ENCODE measurements at places on chromosomes 7 and 10. TPM values are rescaled to one million over a fixed set of nuclear protein-coding genes. Genes with fewer than 3 reads are reported as not detected.

- no peaks in the 10 kb centered on the region for H3K4me1 ChIP-seq
- H3K36me3 ChIP-seq = no peaks in the 10 kb centered on the region
- no peak for DNase-seq
- H3K4me3 ChIP-seq = no peak overlapping the region
Observed at GRCh38 chr10:130242513-130242912, 106.3 kb downstream of the GLRX3 start.

GRCh38 chr10:128064970-128065580 is 61.1 kb downstream of the MKI67 start:
- peaks cover 5% of the 10 kb centered on the region for H3K4me1 ChIP-seq
- H3K27me3 ChIP-seq = no peaks in the 10 kb centered on the region
- H3K4me3 ChIP-seq = no peak overlapping the region
- no peak overlapping the region for H3K27ac ChIP-seq

DNA sequence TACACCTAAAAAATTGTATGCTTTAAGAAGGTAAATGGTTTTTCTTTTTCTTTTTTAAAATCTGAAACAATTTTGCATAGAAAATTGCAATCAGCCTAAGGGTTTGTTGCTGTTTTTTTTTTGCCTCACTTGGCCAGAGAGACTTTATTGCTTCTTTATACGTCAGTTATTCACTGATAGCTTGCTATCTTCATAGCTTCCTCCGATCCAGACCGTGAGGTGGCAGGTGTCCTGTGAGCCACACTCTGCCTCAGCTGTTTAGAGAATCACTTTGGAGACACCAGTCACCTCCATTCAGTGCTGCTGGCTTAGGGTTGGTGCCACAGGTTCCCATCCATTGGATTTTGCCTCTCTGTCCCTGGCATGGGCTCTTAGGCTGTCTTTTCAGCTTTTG is 68.0 kb downstream of the HHEX start:
- peak overlapping the region; percentile 97 for H3K27ac ChIP-seq
- H3K4me1 ChIP-seq = peaks cover 3% of the 10 kb centered on the region
- H3K27me3 ChIP-seq = no peaks in the 10 kb centered on the region
- DNase-seq = no peak

GRCh38 chr7:126778101-126778500 is 474.6 kb downstream of the GRM8 start:
- H3K27me3 ChIP-seq = no peaks in the 10 kb centered on the region
- DNase-seq = no peak
- H3K4me1 ChIP-seq = no peaks in the 10 kb centered on the region
- no peak overlapping the region for H3K27ac ChIP-seq
- H3K4me3 ChIP-seq = no peak overlapping the region

- H3K36me3 ChIP-seq = no peaks in the 10 kb centered on the region
- H3K27me3 ChIP-seq = no peaks in the 10 kb centered on the region
Observed at GRCh38 chr7:116569737-116570136, 44.9 kb downstream of the CAV1 start.

- no peak overlapping the region for H3K4me3 ChIP-seq
- no peaks in the 10 kb centered on the region for H3K36me3 ChIP-seq
- H3K4me1 ChIP-seq = no peaks in the 10 kb centered on the region
- no peak overlapping the region for H3K27ac ChIP-seq
- no peak for DNase-seq
Observed at GRCh38 chr10:123860856-123861255, 30.8 kb downstream of the CPXM2 start.

- H3K4me3 ChIP-seq = no peak overlapping the region
- H3K4me1 ChIP-seq = no peaks in the 10 kb centered on the region
- H3K36me3 ChIP-seq = no peaks in the 10 kb centered on the region
- no peak for DNase-seq
Observed at GRCh38 chr7:119974972-119975371, 298.0 kb upstream of the KCND2 start.

DNA sequence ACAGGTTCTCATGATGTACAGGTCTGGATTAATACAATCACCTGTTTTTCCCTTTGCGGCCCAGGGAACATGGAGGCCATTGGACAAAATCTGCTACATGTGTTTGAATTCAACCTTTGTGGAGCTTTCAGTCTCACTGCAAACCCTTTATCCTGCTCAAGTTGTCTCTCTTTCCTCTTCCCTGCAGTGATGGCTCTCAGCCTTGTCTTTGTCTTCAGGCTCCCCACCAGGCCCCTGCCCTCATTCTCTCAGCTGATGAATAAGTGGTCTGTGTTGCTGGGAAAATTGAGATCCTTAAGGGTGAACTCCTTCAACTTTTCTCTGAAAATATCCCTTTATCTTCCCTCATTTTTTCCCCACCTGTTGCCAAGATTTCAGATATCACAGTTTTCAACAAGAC is 791.2 kb downstream of the GRID1 start:
- no peaks in the 10 kb centered on the region for H3K27me3 ChIP-seq
- no peak overlapping the region for H3K4me3 ChIP-seq
- no peak overlapping the region for H3K27ac ChIP-seq

- H3K36me3 ChIP-seq = no peaks in the 10 kb centered on the region
- peak; percentile 81 for DNase-seq
- H3K27ac ChIP-seq = no peak overlapping the region
Observed at GRCh38 chr7:101527844-101528667, 101.0 kb downstream of the MYL10 start.

- H3K27ac ChIP-seq = no peak overlapping the region
- DNase-seq = no peak
- H3K4me1 ChIP-seq = no peaks in the 10 kb centered on the region
- H3K27me3 ChIP-seq = no peaks in the 10 kb centered on the region
- no peaks in the 10 kb centered on the region for H3K36me3 ChIP-seq
Observed at GRCh38 chr10:11679946-11680345, 62.2 kb upstream of the ECHDC3 start.

DNA sequence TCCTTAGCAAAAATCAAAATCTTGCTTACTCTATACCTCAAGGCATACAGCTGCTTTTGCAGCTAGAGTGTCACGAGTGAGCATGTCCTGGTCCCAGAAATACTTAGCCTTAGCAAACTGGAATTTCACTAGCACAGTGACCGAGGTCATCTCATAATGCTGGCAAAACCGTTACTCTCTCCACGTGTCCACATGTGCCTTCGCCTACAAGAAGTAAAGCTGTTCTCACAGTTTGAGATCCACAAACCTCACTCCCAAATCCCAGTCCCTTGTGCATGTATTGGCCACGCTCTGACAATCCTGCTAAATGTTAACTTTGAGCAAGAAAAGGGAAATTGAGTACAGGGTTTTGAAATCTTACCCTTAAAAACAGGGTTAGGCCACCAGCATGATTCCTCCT is 111.0 kb upstream of the PLXDC2 start:
- H3K27me3 ChIP-seq = no peaks in the 10 kb centered on the region
- no peak for DNase-seq
- no peak overlapping the region for H3K27ac ChIP-seq
- H3K4me1 ChIP-seq = no peaks in the 10 kb centered on the region

DNA sequence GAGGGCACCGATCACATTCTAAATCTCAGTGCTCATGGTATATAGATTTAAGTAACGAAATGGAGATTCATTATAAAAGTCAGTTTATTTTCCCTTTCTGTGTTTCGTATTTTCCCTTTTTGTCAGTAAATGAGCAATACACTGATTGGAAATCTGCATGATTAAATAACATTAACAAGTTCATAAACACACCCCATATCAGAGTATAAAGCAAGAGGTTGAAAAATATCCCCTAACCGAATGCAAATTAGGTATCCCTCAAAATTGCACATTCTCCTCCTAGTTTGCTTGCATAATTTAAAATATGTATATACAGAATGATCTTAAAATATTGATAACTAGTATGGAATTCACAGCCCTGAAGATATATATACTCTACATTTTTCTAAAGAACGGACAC is 64.6 kb downstream of the SLC37A3 start:
- DNase-seq = no peak
- no peaks in the 10 kb centered on the region for H3K27me3 ChIP-seq
- no peaks in the 10 kb centered on the region for H3K4me1 ChIP-seq
- H3K27ac ChIP-seq = no peak overlapping the region
- H3K4me3 ChIP-seq = no peak overlapping the region

DNA sequence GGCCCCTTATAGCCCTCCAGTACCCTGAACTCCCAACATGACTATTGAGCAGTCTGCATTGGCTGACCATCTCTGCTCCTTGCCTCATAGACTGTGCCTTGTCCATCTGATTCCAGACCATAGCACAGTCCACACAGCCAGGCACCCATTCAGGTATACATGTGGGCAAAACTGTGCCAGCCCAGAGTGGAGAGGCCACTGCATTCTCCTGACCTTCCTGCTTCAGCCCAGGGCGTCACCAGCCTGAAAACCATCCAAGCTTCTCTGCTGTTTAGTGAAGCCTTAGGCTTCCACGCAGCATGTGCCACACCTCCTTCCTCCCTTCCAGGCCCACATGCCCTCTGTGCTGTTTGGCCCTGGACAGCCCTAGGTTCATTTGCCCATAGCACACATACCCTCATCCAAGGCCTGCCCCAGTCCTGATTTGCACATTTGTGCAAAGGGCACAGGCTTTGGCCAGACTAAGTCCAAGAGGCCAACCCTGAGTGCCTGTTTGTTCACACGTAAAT is 10.5 kb downstream of the DDX56 start:
- no peaks in the 10 kb centered on the region for H3K27me3 ChIP-seq
- peaks cover 8% of the 10 kb centered on the region for H3K36me3 ChIP-seq
- no peak overlapping the region for H3K27ac ChIP-seq
- no peak overlapping the region for H3K4me3 ChIP-seq
- no peak for DNase-seq

DNA sequence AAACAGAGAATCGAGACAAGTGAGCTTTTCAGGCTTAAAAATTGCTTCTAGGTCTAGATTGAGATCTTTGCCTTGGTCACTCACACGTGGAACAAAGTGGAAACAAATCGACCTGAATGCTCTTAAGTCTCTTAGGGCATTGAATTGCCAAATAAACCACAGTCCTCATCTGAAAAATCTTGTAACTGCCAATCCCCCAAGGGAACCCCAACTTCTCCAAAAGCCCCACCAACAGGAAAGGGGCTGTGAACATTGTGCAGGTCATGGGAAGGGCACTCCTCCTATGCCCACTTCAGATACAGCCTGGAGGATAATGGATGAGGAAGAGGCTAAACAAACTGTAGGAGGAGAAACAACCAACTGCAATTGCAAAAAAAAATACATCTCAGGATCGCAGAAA is 91.3 kb downstream of the DGKI start:
- peaks cover 3% of the 10 kb centered on the region for H3K4me1 ChIP-seq
- no peaks in the 10 kb centered on the region for H3K36me3 ChIP-seq
- H3K27me3 ChIP-seq = no peaks in the 10 kb centered on the region
- H3K4me3 ChIP-seq = no peak overlapping the region
- DNase-seq = no peak

DNA sequence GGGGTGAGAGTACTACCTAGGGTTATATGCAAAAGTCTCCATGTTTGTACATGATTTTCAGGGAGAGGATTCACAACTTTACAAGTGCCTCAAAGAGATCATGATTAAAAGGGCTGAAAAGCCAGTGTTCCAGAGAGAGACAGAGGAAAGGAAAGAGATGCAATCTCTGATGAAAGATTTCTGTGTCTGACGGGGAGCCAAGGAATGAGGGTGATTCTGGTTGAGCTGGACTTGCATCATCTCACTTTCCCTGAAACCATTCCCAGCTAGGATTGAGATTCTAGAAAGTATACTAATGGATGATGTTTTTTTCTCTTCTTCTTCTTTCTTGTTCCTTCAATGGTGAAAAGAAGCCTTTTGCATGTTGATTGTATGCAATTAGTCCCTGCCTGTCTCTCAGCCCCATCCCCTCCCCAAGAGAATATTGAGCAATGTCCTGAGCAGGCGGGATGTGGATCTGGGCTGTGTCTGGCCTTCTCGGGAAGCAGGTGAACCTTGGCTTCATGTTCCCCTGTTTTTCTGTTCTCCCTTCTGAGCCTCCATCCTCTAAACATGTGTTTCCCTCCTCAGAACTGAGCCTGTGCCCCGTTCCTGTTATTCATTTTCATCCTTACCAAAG is 186.1 kb downstream of the ZNF365 start:
- no peak overlapping the region for H3K4me3 ChIP-seq
- H3K36me3 ChIP-seq = no peaks in the 10 kb centered on the region
- no peaks in the 10 kb centered on the region for H3K27me3 ChIP-seq
- H3K4me1 ChIP-seq = no peaks in the 10 kb centered on the region

- no peaks in the 10 kb centered on the region for H3K27me3 ChIP-seq
- no peak overlapping the region for H3K27ac ChIP-seq
- no peak for DNase-seq
- no peaks in the 10 kb centered on the region for H3K4me1 ChIP-seq
Observed at GRCh38 chr7:93055543-93056107, 62.2 kb downstream of the SAMD9 start.

- peaks cover 2% of the 10 kb centered on the region for H3K4me1 ChIP-seq
- no peak overlapping the region for H3K27ac ChIP-seq
- H3K36me3 ChIP-seq = peaks cover 2% of the 10 kb centered on the region
- no peak overlapping the region for H3K4me3 ChIP-seq
Observed at GRCh38 chr10:119424258-119424975, 118.1 kb downstream of the RGS10 start.

DNA sequence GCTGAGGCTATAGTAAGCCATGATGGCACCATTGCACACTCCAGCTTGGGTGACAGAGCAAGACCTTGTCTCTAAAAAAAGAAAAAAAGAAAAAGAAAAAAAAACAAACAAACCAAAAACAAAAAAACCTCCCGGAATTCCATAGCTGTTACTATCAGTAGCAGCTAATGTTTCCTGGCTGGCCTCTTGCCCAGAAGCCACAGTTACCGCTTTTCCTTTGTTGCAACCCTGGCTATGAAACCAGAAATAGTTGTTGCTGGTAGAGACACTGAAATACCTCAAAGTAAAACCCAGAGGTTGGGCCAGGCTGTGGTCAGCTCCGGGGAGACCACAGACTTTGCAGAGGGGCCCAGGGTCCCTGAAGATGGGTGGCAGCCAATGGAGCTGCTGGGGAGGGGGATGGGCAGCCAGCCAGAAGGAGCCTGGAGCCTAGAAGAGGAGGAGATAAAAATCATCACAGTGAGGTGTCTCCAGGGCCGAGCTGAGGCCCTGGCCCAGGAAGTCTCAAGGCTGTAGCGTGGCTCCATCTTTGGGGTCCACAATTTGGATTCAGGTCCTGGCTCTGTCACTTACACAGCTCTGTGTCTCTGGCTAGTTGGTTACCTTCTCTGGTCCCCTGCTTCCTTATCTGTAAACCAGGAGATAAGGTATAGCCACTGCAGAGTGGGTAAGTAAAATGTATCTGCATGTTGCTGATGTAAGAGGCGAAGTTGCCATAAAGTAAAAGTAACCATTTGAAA is 3.4 kb upstream of the CHST12 start:
- no peaks in the 10 kb centered on the region for H3K36me3 ChIP-seq
- DNase-seq = peak; percentile 90
- no peaks in the 10 kb centered on the region for H3K27me3 ChIP-seq

GRCh38 chr10:79072041-79072441 is 3.3 kb downstream of the ZMIZ1 start:
- no peaks in the 10 kb centered on the region for H3K36me3 ChIP-seq
- no peak overlapping the region for H3K4me3 ChIP-seq
- H3K27me3 ChIP-seq = no peaks in the 10 kb centered on the region
- no peak for DNase-seq

The PDAP1 gene
- 74.8 TPM for total RNA-seq

The CFAP46 gene
- total RNA-seq = not detected

The PILRA gene
- 21.5 TPM for total RNA-seq

The KCND2 gene
- 4.2 TPM for total RNA-seq

The OR2A1 gene
- total RNA-seq = 0.39 TPM

The LIPN gene
- total RNA-seq = 0.58 TPM

The LRRD1 gene
- total RNA-seq = not detected

The GARIN1A gene
- 7.4 TPM for total RNA-seq

The TRIM50 gene
- 2.2 TPM for total RNA-seq

Measured in aorta (tissue), 5 donors.